ENCODE measurements at places on chromosomes 1 and 21. TPM values are rescaled to one million over a fixed set of nuclear protein-coding genes. Genes with fewer than 3 reads are reported as not detected.

DNA sequence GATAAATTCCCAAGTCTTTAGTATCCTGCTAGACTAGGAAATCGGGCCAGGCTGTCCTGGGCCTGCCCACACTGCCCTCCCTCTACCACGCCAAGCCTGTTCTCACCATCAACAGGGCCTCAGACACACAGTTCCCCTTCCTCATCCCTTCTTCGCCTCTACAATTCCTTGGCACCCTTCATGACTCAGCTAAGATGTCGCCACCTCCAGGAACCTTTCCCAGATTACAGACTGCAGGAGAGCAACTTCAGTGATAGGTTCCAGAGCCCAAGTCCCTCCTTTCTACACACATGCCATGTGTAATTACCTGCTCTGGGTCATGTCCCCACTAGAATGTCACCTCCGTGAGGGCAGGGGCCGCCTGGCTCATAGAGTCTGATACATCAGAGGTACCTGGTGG is 3.3 kb downstream of the RIMS3 start:
- no peak for DNase-seq

Gene L1TD1
- 1.8 TPM for total RNA-seq

- no peak for DNase-seq
These were observed 296.7 kb downstream of the KCTD3 start for GRCh38 chr1:215863796-215864195.

Gene AMY2A
- not detected for total RNA-seq

GRCh38 chr1:36093929-36094328 is 5.2 kb downstream of the ADPRS start:
- DNase-seq, result no peak

DNA sequence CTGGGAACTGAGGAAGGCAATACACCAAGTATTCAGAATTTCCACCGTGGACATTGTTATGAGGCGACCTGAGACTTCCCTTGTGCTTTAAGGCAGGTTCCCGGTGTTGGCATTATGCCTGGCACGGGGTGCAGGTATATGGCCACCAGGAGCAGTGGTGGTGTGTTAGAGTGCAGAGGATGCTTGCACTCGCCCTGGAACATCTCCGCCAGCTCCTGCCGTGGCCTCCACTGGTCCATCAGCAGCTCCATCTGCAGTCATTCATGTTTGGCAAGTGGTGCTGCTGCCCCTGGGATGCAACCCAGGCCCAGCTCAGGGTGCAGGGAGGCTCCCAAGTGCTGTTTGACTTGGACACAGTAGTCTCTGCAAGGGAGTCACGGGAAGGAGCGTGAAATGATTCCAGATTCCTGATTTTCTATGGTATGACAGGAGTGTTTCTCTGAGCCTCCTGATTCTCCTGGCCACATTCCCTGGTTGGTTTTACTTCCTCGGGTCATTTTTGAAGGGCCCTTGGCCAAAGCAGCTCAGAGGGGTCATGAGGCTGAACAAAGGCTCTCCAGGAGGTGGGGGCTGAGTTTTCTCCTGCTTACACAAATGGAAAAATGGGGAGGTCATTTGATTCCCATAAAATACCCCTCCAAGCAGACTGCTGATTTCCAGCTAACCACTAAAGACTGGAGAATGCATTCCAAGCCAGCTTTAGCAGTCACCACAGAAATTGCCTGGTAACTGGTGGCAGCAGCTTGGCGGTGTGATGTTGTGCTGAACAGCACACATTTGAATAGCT is 60.4 kb upstream of the PSEN2 start:
- no peak for DNase-seq

DNA sequence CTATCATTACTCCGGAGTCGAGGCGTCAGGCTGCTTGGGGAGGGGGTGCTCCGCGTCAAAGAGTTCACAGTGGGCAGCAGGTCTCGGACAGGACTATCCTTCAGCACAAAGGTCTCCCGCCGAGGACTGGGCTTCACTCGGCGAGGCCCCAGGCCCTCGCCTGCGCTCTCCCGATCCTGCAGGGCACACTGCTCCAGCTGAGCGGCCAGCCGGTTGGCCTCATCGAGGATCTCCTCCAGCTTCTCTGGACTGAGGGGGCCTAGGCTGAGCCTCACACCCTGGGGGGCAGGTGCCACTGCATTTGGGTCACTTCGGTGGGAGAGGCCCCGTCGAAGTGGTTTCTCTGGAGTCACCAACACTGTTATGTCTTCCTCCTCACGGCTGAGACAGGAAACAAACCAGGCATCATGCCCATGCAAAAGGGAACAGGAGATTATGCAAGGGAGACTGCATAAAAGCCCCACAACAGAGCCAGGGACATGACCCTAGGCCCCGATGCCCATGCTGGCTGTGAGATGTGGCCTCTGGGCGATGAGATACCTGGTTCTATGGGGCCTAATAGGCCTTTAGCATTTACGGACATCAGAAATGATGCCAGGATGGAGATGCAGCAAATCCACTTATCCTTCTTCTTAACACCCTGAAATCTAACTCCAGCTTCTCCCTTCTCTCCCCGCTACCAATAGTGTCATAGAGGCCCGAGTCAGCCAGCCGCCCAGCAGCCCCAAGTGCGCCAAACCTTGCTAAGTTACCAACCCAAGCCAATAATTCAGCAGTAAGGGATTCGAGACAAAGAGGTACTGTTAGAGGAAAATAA is 1.1 kb downstream of the PSRC1 start:
- DNase-seq, result no peak

DNA sequence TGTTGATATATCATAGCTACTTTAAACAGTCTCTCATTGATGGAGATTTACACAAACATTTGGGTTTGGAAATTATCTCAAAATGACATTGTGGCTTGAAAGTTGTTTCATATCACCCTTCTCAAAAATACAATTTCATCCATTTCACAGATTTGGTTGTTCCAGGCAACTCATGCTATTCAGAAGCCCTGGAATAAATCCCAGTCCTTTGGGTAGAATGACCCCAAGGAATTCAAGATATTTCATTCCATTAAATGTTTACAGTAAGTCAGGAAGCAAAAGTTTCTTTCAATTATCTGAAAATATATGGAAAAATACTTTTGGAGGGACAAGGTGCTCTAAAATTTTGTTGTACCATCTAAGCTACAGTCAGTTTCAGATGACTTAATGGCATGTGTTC is 27.1 kb downstream of the MPZL1 start:
- no peak for DNase-seq

Measured in glutamatergic neuron (in vitro differentiated cells).